Activated naive CD4-positive, alpha-beta T cell treated with anti-CD3 and anti-CD28 coated beads, Interleukin-2, amount 10 ng/mL, durations not matched to agents 5 hours and 36 hours (primary cell): ENCODE measurements at places on chromosomes 2 and 18. TPM values are rescaled to one million over a fixed set of nuclear protein-coding genes. Genes with fewer than 3 reads are reported as not detected.

Gene UGT1A4
- total RNA-seq, result not detected

Gene CRYBA2
- not detected for total RNA-seq

Gene CHRND
- not detected for total RNA-seq

Gene C2orf80
- not detected for total RNA-seq

Gene GPR75
- total RNA-seq, result 2.1 TPM

Gene PAPOLG
- 21.2 TPM for total RNA-seq

Gene TXNDC2
- total RNA-seq, result not detected
